K562 (cell line): ENCODE measurements at places on chromosomes 7 and 10. TPM values are rescaled to one million over a fixed set of nuclear protein-coding genes. Genes with fewer than 3 reads are reported as not detected.

Gene CYP2W1
- polyA plus RNA-seq, result 0.07 TPM in 1 of 2 replicates, not detected in the other

Gene ARL3
- polyA plus RNA-seq, result 5.1 and 5.2 TPM in 2 replicates

GRCh38 chr7:3657206-3657605 lies 356.2 kb downstream of the SDK1 start:
- no peak overlapping the region for H3K4me3 ChIP-seq
- H3K27me3 ChIP-seq, result peaks cover 26% of the 10 kb centered on the region
- H3K27ac ChIP-seq, result no peak overlapping the region

DNA sequence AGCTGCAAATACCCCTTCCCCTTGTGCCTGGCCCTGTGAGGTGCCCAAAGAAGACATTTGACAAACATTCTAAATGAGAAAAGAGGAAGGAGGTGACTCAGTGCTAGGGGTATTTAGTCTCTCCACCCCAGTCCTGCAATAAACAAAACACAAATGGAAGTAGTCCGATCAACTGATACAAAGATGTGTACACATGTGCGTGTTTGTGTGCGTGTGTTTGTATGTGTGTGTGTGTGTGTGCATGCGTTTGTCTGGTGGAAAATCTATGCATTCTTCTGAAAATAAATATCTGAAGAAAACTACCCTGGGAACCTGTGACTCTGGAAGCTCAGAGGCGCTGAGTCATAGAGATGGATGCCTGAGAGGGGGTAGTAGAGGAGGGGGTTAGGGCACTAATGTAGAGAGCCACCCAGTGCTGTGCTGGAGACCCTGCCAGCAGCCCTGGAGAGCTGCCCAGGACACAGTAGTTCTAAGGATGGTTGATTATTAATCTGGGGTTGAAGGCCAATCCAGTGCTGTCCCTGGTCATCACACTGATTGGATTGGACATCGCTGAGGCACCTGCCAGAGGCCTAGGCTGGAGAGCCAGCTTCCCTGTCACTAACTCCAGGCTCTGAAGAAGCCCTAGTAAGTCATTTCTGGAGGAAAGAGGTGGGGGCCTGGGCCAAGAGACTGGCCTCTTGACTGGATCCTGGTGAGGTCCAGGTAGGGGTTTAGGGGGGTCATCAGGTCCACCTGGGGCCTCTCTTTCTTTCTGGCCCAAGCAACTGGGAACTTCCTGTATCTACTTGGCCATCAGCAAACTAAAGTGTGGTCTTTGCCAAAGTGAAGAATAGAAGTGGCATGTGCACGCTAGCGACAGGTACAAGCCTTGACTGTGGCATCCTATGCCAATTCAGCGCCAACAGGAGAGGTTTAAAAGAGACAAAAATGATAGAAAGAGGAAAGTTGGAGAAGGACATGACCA lies 18.5 kb downstream of the SFTPA1 start:
- H3K4me1 ChIP-seq, result no peaks in the 10 kb centered on the region
- peaks cover 7% of the 10 kb centered on the region; the same call in 1 of the 2 replicates for H3K27me3 ChIP-seq
- H3K27ac ChIP-seq, result no peak overlapping the region
- H3K4me3 ChIP-seq, result no peak overlapping the region
- no peaks in the 10 kb centered on the region for H3K36me3 ChIP-seq

- no peaks in the 10 kb centered on the region for H3K36me3 ChIP-seq
- H3K4me3 ChIP-seq, result no peak overlapping the region
- no peak for DNase-seq
Measured at GRCh38 chr7:148979827-148980226, 48.5 kb downstream of the PDIA4 start.

- peaks cover 5% of the 10 kb centered on the region; the same call in 1 of the 3 replicates for H3K4me1 ChIP-seq
- DNase-seq, result no peak
- H3K36me3 ChIP-seq, result no peaks in the 10 kb centered on the region
- H3K27ac ChIP-seq, result no peak overlapping the region
- no peaks in the 10 kb centered on the region for H3K27me3 ChIP-seq
Measured at GRCh38 chr10:60985951-60986350, 42.0 kb upstream of the RHOBTB1 start.

- no peak for DNase-seq
- H3K27me3 ChIP-seq, result no peaks in the 10 kb centered on the region
- H3K4me1 ChIP-seq, result peaks cover 21% of the 10 kb centered on the region
- no peak overlapping the region for H3K27ac ChIP-seq
- peaks cover 83% of the 10 kb centered on the region for H3K36me3 ChIP-seq
- H3K4me3 ChIP-seq, result no peak overlapping the region
Measured at GRCh38 chr7:102415685-102416225, 17.6 kb upstream of the ORAI2 start.

DNA sequence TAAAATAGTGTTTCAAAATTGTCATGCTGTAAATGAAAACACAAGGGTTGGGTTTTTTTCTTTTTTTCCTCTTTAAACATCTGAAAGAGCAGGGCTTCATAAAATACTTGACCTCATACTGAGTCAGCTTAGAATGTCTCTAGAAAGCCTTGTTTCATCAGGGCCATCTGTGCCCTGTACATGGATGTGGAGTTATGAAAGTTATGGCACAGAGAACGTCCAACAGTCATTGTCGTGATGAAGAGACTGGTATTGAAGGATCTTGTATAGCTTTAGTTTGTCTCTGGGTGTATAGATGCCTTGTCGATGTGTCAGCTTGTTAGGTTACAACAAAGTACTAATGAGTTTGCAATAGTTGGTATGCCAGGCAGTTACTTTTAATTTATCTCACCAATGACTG lies 127.3 kb downstream of the FAM204A start:
- peaks cover 5% of the 10 kb centered on the region; the same call in 1 of the 2 replicates for H3K27me3 ChIP-seq
- DNase-seq, result no peak
- H3K27ac ChIP-seq, result no peak overlapping the region
- H3K4me1 ChIP-seq, result no peaks in the 10 kb centered on the region
- no peak overlapping the region for H3K4me3 ChIP-seq
- no peaks in the 10 kb centered on the region for H3K36me3 ChIP-seq

DNA sequence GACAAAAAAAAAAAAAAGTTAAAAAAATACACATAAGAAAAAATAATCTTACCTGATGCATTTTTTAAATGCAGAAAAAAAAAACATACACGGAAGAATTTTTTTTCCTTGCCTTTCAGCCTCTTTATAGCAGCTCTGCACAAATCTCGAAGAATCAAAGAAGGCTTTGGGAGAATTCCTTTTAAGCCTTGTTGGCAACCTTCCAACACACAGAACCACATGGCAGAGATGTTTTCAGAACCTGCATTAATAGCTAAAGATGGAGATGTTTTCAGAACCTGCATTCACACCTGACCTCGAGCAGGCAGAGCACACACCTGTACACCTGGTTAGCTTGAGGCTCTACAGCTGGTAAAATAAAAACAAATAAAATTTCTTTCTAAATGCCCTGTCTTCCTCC lies 65.6 kb downstream of the DOCK4 start:
- no peak overlapping the region for H3K27ac ChIP-seq
- DNase-seq, result no peak
- H3K4me3 ChIP-seq, result no peak overlapping the region
- 0 out of 2 replicates have a peak, but pooled peaks cover 4% of the 10 kb centered on the region for H3K27me3 ChIP-seq

Gene PPP1R17
- not detected in 2 replicates for polyA plus RNA-seq

DNA sequence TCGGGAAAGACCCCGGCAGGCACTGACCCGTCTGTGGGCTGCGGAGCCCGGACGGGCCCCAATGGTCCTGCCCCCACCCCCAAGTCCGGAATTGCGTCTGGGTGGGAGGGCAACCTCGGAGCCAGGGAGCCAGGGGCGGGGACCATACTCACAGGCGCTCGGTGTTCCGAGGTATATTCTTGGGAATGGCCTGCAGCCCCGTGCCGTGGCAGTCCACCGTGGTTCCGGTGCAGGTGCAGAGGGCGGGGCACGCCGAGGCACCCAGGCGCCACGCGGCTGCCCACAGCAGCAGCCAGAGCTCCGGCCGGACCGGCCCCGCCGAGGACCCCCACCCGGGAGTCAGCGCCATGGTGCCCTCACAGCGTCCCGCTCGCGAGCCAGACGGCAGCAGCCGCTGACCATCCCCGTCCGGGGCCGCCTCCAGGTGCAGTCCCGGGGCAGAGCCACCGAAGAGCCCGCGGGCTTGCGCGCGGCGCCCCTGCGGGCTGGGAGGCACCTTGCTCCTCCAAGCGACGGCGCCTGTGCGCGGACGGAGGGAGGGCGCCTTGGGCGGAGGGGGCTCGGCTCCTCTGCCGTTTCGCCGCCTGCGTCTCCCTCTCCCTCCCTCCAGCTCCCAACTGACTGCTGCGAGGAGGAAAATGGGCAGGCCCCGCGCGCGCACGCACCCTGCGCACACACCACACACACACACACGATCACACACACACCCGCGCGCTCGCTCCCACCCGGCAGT lies at the start of gene SLIT1:
TSS of gene SLIT1 (minus strand) at position 634 of the 733 bp plus-strand sequence. CDS start at position 349, 285 bp downstream.
- H3K27me3 ChIP-seq, result peaks cover 13% of the 10 kb centered on the region
- H3K36me3 ChIP-seq, result no peaks in the 10 kb centered on the region
- no peak within 1 kb of the TSS for H3K4me3 ChIP-seq
- H3K27ac ChIP-seq, result no peak within 1 kb of the TSS
